ENCODE measurements at places on chromosomes 16 and 17.
A peak's percentile ranks its signal among the peaks of the same experiment; 100 is the strongest.

DNA sequence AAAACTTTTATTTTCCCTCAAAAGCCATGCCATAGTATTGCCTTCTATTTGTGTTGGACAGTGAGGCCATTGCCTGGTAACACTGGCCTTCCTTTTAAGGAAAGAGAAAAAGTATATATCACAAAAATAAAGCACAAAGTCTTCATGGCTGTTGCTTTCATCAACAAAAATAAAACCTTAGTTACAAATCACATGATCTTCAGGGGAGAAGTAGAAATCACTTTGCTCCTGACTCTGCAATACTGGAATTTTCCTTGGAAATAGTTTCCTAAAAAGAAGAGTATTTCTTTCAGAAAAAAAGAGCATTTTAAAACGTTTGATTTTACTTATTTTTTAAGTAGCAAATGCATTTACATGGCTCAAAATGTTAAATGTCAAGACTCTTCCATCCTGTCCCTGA is 41.9 kb downstream of the FAM20A start:
- no peak for DNase-seq

- no peak for DNase-seq
These were observed 20.9 kb downstream of the NACA2 start for GRCh38 chr17:61570118-61570517.

DNA sequence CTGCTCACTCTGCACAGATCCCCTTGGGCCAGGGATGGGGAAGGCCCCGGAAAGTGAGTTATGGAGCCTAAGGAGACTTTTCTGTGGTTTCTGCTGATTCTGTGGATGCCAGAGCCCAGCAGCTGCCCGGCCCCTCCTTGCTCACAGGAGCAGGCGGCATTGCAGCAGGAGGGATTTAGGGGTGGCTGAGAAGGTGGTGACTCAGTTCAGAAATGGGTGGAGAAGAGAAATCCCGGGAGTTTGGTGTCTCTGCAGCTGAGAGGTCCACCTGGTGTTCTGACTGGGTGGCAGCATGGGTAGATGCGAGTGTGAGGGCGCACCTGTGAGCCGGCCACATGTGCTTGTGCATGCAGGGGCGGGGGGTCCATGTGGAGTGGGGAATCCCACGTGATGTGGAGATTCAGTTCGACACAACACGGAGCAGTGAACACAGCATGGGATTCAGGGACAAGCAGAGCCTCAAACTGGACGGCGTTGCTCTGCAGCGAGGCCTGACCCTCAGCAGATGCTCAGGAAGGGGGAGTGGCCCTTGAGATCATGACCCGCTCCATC is 16.0 kb upstream of the SPPL2C start:
- no peak for DNase-seq

- no peak for DNase-seq
These were observed 192.3 kb upstream of the MAF start for GRCh38 chr16:79792664-79793351.

DNA sequence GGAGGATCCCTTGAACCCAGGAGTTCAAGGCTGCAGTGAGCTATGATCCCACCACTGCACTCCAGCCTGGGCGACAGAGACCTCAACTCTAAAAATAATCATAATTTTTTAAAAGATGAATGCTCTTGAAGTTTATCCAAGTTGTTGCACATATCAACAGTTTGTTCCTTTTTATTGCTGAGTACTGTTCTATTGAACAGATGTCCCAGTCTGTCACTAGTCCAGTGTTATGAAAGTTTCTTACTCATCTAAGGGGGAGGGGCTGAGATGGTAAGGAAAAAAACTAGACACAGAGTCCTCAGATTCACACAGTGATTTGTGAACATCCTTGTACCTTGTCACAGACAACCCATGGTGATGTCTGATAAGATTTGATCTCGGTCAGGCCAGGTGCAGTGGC is 3.9 kb downstream of the ACAP1 start:
- no peak for DNase-seq

GRCh38 chr17:57766318-57766943 is 21.3 kb upstream of the CCDC182 start:
- DNase-seq: no peak

DNA sequence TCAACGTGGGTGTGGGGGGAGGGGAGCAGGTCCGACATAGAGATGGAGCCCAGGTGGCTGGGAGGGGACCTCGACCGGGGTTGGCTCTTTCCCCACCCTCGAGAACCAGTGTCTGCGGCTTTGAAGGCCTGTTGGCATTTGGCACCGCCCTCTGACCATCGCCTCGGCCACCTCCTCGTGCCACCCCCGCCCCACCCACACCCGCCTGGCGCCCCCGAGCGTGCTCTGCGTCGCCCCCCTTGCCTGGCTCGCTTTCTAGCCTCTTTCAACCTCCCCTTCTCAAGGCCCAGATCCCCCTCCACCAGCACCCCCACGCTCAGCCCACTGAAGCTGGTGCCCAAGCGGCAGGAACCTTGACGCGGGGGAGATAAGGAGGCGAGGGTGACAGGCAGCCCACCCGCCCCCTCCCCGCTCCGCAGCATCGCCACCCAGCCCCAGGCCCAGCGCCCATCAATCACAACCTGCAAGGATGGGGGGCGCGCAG is 619 bp downstream of the CACNB1 start:
- DNase-seq: peak; percentile 25

DNA sequence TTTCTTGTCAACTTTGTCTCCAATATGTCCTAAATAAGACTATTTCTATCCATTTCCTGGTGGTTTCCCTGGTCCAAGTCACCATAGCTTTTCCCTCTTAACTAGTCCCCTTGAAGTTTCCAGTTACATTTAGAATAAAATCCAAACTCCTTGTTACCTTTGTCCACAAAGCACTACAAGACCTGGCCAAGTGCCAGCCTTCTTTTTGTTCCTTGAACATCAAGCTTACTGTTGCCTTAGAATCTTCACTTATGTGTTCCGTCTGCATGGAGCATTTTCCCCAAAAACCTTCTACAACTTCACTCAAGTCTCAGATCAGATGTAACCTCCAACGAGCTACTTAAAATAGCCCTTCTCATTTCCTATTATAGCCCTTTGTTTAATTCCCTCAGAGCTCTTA is 101.4 kb downstream of the ITFG1 start:
- DNase-seq: peak; percentile 5

DNA sequence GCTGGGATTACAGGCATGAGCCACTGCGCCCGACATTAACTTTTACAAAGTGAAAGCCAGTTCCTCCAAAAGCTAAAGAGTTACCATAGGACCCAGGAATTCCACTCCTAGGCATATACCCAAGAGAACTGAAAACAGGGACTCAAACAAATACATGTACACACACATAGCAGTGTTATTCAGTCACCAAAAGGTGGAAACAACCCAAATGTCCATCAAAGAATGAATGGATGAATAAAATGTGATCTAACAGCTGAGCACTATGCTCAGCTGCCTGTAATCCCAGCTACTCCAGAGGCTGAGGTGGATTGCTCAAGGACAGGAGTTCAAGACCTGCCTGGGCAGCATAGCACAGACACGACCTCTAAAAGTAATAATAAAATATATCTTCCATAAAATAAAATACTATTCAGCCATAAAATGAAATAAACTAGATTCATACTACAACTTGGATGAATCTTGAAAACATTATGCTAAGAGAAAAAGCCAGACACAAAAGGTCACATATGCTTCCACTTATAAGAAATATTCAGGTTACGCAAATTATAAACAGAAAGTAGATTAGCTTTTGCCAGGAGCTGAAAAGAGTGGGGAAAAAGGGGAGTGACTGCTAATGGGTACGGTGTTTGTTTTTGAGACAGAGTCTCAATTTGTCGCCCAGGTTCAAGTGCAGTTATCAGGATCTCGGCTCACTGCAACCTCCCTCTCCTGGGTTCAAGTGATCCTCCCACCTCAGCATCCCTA is 9.3 kb upstream of the USP7 start:
- DNase-seq: no peak

- peak; percentile 87 for DNase-seq
These were observed 193.8 kb downstream of the SLC39A11 start for GRCh38 chr17:72898725-72899124.

- no peak for DNase-seq
These were observed 1735.9 kb downstream of the TP53TG3F start for GRCh38 chr16:35195173-35195863.

- no peak for DNase-seq
These were observed 33.9 kb downstream of the CMTM4 start for GRCh38 chr16:66662445-66663194.

- DNase-seq: no peak
These were observed 572 bp downstream of the FAM171A2 start for GRCh38 chr17:44362949-44363612.

- DNase-seq: no peak
These were observed 57.7 kb downstream of the TBC1D16 start for GRCh38 chr17:79977708-79978547.

- no peak for DNase-seq
These were observed 11.2 kb downstream of the ZNF771 start for GRCh38 chr16:30418350-30419181.

- DNase-seq: no peak
These were observed 17.5 kb upstream of the RPTOR start for GRCh38 chr17:80527016-80527645.

- no peak for DNase-seq
These were observed at the start of gene DOK4 for GRCh38 chr16:57485916-57486857. TSS of gene DOK4 (minus strand) at chr16:57486493. CDS start at chr16:57479507, 6,986 bp downstream.

DNA sequence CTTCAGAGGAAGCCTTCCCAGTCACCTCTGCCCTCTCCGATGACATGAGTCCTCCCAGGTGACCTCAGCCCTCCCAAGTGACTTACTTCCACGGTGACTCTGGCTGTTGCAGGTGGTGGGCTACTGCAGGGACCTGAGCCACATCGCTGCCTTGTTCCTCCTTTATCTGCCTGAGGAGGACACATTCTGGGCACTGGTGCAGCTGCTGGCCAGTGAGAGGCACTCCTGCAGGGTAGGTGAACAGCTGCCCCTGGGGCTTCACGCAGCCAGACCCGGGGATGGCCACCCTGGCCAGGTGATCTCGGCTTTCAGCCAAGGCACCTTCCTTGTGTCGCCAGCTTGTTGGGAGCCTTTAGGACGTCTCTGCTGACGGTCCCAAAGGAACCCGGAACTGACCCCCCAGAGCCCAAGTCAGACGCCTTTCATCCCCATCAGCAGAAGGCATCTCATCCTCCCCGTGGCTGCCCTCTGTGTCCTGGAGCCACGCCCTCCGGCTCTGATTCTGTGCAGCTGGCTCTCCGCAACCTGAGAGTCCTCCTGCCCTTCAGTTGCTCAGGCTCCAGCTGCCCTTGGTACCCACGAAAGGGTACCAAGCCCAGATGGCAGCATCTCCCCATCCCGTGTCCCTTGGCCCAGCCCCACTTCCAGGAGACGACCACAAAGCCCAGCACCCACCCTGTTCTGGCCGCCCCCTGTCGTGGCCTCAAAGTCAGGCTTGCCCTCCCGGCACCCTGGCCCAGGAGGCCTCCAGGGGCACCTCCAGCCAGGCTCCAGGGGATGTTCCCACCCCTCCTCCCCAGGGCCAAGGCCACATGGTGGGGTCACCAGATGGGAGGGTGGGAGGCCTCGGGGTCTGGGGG is 81.7 kb downstream of the GOSR1 start:
- DNase-seq: no peak

- no peak for DNase-seq
These were observed 98.2 kb downstream of the CYLD start for GRCh38 chr16:50839920-50840729.

DNA sequence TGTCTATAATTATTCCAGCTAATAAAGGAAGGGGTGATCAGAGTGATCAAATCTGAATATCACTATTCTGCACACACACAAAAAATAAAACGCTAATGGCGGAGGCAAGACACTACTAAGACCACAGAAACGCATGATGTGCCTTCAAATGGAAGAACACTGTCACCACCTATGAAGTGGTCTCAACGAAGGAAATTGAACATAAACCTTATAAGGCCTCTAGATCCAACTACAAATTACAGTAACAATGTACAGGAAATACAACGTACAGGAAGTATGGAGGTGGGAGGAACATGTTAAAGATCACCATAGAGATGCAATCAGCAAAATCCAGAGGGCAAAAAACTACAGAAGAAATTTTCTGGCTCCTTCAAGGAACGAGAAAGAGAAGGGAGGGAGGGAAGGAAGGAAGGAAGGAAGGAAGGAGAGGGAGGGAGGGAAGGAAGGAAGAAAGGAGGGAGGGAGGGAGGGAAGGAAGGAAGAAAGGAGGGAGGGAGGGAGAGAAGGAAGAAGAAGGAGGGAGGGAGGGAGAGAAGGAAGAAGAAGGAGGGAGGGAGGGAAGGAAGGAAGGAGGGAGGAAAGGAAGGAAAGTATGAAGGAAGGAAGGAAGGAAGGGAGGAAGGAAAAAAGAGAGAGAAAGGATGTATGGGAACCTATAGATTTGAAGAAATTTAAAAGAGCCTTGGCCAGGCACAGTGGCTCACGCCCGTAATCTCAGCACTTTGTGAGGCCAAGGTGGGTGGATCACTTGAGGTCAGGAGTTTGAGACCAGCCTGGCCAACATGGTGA is 3.1 kb upstream of the SGCA start:
- no peak for DNase-seq

DNA sequence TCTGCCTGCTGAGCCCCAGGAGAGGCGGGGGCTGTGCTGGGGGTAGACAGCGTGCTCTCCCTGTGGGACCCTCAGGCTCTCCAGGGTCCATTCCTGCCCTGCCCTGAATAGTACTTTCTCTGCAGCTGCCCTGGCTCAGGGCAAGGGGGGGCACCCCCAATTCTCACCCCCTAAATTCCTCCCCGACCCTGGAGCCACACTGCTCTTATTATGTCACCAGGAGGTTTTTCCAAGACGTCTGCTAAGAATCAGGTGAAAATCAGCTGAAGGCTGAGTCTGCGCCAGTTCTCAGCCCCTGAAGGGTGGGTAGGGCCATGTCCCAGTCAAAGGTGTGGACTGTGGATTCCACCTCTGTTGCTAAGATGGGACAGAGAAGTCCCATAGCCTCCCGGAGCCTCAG is 49.9 kb upstream of the MAP3K14 start:
- no peak for DNase-seq

GRCh38 chr17:68089881-68090280 is 54.3 kb downstream of the KPNA2 start:
- peak; percentile 68 for DNase-seq

All from DMS79 (cell line).